ENCODE measurements at places on chromosomes 12 and 14.
A peak's percentile ranks its signal among the peaks of the same experiment; 100 is the strongest.

DNA sequence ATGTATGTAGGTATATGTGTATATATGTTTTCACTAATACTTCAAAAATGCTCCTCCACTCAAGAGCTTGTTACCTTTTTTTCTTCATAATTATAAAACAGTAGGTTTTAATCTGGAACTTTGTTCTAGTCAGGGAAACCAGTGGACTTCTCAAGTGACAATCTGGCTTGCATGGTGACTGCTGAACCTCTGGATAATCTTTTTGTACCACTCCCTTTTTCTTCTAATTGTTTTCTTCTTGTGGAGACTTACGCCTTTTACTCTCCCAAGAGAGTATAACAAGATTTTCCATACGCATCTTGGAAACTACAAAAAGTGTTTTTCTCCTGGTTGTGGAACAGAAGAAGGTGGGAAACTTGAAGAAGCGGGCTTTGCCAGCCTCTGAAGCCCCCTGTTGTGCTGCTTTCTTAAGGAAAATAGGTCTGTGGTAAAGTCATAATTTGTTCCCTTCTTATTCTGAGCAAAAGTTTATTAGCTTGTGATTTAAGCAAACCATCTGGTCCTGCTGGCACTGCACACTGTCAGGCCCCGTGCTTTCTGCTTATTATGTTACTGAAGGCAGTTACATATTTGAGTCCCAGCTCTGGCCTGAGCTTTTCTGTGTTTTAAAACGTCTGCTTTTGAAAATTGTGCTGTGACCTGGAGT, 291.8 kb downstream of the ERC1 start:
- DNase-seq = no peak

GRCh38 chr12:52156757-52157565, 34.9 kb downstream of the KRT80 start:
- DNase-seq = peak; percentile 94

GRCh38 chr12:24537083-24537860, 411.6 kb downstream of the BCAT1 start:
- DNase-seq = no peak

GRCh38 chr14:49986343-49987014, 93.6 kb downstream of the ARF6 start:
- no peak for DNase-seq

GRCh38 chr12:42420395-42420794, 94.4 kb downstream of the PPHLN1 start:
- no peak for DNase-seq

DNA sequence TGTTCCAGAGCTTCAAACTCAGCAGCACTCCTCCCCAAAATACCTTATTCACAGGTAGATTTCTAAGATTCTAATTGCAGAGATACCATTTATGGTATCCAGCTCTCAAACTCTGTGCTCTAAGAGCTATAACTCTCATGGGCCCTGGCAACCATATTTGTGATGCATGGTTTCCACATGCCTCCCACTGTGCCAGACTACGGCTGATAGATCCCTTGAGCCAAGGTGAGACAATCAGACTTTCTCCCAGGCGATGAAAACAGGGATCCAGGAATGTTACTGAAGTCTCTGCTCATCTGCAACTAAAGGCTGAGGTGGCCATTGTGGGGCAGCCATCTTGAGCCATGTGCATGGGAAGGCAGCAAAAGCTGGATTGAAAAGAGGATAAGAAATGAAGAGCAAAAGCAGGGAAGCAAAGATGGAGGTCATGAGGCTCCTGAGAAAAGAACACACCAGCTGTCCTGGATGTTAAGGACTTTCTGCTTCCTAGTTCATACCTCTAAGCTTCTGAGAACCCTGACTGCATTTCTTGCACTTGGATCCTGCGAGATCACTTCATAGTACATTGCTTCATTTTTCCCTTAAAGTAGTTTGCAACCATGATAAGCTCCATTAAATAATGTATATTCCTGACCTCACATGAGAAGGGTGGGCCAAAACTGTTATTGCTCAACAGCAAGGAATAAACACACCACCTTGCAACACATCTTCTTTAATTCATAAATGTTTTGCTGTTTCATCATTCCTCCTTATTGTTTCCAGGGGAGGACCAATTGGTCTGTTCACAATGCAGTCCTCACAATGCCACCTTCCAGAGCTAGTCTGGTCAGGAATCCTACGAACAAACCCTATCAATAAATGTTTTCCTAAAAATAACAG, 5.4 kb downstream of the EGLN3 start:
- DNase-seq = no peak

DNA sequence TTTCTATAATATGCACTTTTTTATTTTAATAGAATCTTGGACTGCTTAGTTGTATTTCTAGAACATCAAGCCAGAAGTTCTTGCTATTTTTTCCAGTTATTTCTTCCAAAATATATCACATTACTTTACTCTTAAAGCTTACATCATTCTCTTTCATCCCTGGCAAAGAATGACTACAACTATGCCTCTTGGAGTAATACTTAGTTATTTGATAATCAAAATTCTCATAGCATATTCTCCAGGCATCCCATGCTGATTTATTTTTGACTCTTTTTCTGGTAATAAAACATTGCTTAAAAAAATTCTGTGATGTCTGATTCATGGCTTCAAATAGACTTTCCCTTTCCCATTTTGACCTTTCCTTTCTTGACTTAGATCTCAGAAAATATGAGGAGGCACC, 118.7 kb upstream of the TSPAN8 start:
- DNase-seq = no peak

GRCh38 chr12:12823300-12823699, 10.2 kb downstream of the DDX47 start:
- no peak for DNase-seq

- DNase-seq = no peak
These were observed 24.5 kb downstream of the PRKAB1 start for GRCh38 chr12:119692410-119692809.

- DNase-seq = no peak
These were observed 10.3 kb downstream of the DCP1B start for GRCh38 chr12:1993871-1994371.

DNA sequence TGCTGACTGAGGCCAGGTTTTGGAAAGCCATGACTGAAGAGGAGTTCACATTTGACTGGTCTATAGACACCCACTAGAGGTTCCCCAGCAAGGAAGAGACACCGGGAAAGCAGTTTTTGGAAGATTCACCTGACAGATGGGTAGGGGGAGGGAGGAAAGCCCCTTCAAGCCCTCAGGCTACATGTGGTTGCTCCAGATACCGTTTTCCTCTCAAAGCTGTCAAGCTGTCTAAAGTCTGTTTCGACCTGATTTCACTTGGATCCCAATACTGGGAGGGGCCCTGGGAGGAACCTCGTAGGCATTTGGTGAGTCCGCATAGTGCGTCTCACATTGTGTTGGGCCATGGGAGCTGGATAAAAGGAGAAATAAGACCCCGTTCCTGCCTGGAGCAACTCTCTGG, 1.7 kb upstream of the LRP1 start:
- DNase-seq = no peak

GRCh38 chr12:90250766-90251165, 542.1 kb upstream of the ATP2B1 start:
- DNase-seq = no peak

DNA sequence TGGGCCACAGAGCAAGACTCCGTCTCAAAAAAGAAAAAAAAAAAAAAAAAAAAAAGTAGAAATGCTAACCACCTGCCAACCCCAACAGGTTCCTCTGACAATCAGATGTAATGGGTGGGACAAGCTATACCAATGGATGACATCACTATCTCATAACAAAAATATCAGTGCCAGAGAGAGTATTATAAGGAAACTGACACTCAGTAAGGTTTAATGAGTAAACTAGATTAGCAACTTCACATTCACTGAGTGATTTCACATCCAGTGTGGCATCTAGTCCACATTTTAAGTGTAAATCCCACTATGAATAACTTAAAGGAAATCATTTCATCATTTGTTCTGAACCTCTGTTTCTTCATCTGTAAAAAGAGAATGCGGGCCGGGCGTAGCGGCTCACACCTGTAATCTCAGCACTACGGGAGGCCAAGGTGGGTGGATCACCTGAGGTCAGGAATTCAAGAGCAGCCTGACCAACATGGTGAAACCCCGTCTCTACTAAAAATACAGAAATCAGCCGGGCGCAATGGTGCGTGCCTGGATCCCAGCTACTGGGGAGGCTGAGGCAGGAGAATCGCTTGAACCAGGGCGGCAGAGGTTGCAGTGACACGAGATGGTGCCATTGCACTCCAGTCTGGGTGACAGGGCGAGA, 1.8 kb downstream of the SART3 start:
- no peak for DNase-seq

GRCh38 chr14:29045237-29045636, 278.6 kb downstream of the FOXG1 start:
- no peak for DNase-seq

DNA sequence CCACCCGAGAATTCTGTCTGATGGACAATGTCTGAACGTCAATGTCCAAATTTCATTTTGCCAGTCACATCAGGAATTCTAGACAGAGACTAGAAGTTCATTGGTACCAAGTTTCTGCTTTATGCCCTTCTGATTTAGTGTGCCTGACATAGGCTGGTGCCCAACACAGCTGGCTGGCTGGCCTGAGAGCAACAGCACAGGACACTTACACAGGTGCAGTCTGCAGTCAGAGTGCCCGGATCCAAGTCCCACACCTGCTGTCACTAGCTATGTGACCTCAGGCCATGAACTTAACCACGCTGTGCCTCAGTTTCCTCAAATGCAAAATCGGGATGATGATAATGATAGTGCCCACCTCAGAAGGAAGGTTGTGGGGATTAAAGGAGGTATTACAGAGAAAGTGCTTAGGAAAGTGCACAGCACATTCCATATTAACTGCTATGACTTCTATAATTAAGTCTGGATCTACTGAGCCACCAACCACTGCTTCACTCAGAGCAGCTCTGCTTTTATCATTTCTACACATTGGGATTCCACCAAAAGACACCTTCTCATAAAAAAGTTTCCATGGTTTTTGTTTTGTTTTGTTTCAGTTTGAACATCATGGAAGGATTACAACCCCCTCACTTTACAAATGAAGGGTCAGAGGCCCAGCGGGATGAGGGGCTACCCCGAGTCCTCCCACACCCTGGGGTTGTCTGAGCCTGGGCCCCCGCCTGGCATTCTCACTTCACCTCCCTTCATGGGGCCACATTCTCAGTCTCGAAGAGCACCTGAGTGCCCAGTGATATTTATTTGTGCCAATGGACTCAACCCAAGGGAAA, 168.8 kb upstream of the BCL2L14 start:
- no peak for DNase-seq

- DNase-seq = no peak
These were observed 15.5 kb upstream of the NTN4 start for GRCh38 chr12:95805864-95806671.

GRCh38 chr12:52413782-52414345, 7.7 kb upstream of the KRT82 start:
- DNase-seq = peak; percentile 43

GRCh38 chr12:18239526-18239925, 21.8 kb upstream of the PIK3C2G start:
- no peak for DNase-seq

- DNase-seq = no peak
These were observed 18.1 kb downstream of the DYRK2 start for GRCh38 chr12:67666605-67667004.

DNA sequence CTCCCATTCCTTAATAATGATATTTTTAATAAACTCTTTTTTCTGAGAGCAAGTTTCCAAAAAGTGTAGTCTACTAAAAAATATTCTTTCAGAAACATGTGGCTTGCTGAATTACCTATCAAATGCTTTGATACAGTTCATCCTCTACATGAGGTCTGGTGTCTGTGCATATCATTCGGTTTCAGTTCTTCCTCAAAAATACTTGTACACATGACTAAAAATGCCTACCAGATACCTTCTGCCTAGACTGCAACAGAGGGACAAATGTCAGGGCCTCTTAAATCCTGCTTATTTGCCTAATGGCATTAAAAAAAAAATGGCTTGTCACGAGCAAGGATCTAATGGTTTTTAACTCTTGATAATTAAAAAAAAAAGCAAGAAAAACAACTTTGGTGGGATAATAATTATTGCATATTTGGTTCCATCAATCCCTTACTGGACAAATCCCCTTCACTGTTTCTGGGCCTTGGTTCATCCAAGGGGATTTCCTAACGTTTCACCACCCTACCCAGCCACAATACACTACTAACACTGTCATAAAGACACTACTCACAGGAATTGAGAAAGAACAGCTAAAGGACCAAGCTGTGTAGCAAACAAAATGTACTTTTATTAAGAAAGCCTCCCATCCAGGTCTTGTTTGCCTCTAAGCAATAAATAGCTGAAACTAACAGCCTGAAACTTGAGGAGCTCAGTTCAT, 45.7 kb downstream of the PARP11 start:
- no peak for DNase-seq

DNA sequence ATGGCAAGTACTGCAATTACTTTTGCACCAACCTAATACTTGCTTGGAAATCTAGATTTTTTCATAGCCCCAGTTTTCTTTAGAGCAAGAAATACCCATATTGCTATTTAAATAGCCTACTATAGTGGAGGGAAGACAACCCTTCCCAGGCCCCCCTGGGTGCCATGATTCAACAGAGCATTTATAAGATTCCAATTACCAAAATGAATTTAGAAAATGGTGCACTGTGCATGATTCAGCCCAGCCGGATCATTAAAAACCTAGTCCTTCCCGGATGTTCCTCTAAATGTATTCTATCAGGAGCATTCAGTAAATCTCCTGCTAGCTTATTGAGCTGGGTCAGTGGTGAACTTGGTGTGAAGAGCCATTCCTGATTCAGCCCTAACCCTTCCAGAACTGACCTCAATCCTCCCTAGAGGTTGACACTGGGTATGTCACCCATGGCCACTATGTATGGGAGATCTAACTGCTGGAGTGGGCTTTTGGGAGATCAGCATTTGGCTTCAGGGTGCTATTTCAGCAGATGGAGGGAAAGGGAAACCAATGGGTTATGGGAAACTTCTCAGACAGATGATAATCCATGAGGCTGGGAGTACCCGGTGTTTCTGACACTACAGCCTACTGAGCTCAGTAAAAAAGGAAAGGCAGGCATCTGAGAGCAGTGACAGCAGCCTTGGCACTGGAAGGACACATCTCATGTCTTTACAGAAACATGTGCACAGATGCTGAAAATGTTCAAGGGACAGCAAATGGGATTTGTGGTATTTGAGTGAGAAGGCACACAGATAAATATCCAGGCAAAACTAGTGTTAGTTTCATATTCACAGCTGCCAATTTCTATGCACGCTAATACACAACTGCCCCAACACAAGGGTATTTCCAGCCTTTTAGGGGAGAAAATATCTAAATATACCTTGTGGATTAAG, 258.9 kb downstream of the DPF3 start:
- no peak for DNase-seq

DNA sequence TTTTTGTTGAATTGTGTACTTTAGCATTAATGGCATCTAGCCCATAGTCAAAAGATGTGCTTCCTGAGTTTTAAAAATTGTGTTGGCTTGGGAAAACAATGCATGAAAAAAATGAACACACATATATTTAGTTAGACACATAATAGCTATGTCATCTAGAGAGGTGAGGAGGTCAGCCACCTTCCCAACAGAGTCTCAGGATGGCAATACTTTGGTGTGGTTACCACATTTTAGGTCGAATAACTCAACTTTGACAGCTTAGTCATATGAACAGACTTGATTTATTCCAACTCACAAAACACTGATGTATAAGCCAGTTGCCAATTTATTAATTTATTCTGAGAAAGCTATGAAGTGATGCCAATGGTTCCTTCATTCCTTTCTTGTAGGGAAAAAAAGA, 114.0 kb downstream of the ETNK1 start:
- DNase-seq = no peak

All from WTC11 (cell line).